ENCODE measurements at places on chromosomes 2 and 18. TPM values are rescaled to one million over a fixed set of nuclear protein-coding genes. Genes with fewer than 3 reads are reported as not detected.

The TUBA3D gene
- not detected for total RNA-seq

- no peak overlapping the region for H3K4me3 ChIP-seq
- no peaks in the 10 kb centered on the region for H3K36me3 ChIP-seq
- H3K27ac ChIP-seq: no peak overlapping the region
- peaks cover 14% of the 10 kb centered on the region for H3K4me1 ChIP-seq
Measured at GRCh38 chr2:181589779-181590178, 67.1 kb downstream of the CERKL start.

DNA sequence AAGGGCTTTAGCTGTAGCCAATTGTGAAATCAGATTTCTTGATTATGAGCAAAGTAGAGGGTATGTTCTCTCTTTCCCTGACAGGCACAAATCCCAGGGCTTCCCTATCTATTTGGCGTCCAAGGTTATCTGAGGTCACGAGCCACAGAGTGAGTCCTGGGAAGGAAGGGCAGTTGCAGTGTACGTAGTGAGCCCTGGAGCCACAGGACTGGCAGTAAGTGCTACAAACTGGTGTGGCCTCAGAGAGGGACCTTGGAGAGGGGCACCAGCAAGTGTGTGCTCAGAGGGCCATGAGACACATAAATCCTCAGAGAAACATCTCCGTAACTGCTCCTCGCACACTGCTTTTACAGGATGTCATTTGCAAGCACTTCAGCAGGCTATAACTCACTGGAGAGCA is 115.5 kb upstream of the SH3BP4 start:
- H3K4me1 ChIP-seq: no peaks in the 10 kb centered on the region
- no peak overlapping the region for H3K4me3 ChIP-seq
- no peak overlapping the region for H3K27ac ChIP-seq
- no peaks in the 10 kb centered on the region for H3K36me3 ChIP-seq
- DNase-seq: no peak

DNA sequence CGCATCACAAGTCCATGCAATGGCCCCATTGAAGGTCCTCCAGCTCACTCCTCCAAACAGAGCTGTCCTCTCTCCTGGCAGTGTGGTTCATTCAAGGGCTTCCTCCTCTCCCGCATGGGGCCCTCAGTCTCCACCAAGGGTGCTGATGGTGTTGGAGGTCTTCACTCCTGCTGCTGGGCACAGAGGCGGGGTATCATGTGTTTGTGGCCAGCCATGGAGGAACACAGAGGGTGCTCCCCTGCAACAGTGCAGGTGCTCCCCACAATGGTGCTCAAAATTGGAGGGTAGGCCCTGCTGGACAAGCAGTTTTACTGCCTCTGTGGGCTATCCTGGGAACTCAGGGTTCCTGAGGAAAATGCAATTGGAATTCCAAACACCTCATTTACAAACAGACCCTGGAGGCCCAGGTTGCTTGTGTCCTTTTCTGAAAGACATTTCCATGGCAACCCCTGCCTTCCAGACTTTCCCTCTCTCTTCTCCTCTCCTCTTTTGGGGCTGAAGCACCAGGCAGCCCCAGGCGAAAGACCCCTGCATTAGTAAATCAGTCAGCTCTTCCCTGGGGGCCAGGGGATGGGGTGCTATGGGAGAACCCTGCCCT is 256.0 kb downstream of the HAUS1 start:
- DNase-seq: no peak
- no peak overlapping the region for H3K27ac ChIP-seq
- H3K4me3 ChIP-seq: no peak overlapping the region
- H3K4me1 ChIP-seq: no peaks in the 10 kb centered on the region
- H3K36me3 ChIP-seq: no peaks in the 10 kb centered on the region
- no peaks in the 10 kb centered on the region for H3K27me3 ChIP-seq

DNA sequence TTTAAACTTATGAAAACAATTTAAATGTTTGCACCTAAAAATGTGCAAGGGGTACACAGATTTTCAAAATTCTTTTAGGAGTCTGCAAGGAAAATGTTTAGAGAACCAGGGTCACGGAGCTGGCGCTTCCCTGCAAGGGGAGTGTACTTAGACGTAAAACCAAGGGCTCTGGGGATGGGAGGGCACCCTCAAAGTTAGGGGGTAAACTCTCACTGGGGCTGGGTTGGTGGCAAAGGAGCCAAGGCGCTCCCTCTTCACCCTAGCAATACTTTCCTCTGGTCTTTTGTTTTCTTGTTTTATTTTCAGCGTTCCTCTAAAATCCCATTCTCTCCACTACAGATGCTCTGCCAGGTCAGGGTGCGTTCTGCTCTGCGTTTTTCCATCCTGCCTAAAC is 20.0 kb downstream of the TMEM247 start:
- no peak for DNase-seq
- no peaks in the 10 kb centered on the region for H3K36me3 ChIP-seq
- H3K4me1 ChIP-seq: peaks cover 2% of the 10 kb centered on the region
- peak overlapping the region; percentile 87 for H3K4me3 ChIP-seq
- H3K27me3 ChIP-seq: peaks cover 6% of the 10 kb centered on the region

- no peak overlapping the region for H3K4me3 ChIP-seq
- no peaks in the 10 kb centered on the region for H3K36me3 ChIP-seq
- no peak for DNase-seq
- H3K4me1 ChIP-seq: no peaks in the 10 kb centered on the region
- H3K27ac ChIP-seq: no peak overlapping the region
Measured at GRCh38 chr2:59604123-59604522, 949.3 kb downstream of the BCL11A start.

The NAPG gene
- total RNA-seq: 29.7 TPM

The GALNT5 gene
- not detected for total RNA-seq

The PPP3R1 gene
- total RNA-seq: 73.7 TPM

DNA sequence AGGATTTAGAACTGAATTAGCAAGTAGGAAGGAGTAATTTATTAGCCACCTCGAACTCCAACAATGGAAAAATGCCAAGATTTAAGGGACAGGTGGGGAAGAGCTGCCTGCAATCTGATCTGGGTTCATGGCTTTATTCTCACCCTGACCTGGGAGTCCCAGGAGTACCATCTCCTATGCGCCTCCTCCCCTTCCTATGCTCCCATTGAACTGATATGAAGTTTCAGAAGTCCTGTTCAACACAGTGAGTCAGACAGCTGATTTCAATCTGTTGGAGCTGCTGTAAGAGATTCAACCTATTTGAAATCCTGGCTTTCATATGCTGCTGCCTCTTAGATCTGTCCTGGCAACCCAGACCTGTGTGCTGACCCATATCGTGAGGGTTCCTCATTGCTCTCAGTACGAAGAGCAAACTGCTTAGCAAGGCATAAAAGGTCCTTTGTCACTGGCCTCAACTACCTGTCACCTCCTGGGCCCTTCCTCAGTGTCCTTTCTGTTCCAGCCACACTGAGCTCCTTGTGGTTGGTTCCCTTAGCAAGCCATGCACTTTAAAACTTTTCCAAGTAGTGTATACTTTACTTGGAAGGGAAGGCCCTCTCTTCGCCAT is 15.9 kb upstream of the CD28 start:
- no peaks in the 10 kb centered on the region for H3K36me3 ChIP-seq
- DNase-seq: no peak
- H3K27me3 ChIP-seq: no peaks in the 10 kb centered on the region

DNA sequence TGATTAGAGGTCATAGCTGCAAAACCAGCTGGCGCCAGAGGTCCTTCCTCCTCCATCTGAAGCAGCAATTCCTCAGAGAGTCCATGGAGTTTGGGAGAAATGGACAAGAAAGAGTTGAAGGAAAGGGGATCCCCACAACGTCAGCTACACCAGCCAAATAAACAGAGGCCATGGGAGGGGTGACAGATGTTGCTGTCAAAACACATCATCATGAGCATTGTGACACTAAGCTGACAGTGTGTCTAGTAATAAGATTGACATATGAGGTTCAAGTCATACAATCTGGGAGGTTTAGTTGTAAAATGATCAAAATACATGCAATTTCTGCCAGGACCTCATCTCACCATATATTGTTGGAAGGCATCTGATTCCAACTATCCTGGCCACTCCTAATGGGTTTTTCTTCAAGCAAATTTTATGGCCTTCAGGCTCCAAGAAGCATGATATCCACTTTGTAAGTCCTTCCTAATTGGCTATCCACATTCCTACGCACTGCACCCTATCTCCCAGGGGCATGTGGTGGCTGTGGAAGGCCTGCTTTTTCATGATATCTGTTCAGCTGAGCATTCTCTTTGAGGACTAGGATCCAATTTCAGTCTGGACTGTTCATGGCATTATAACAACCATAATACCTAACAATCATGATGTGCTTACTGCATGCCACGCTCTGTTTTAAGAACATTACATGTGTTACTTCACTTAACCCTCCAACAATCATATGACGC is 335.0 kb upstream of the ID2 start:
- H3K4me1 ChIP-seq: peaks cover 2% of the 10 kb centered on the region
- no peak for DNase-seq
- H3K4me3 ChIP-seq: no peak overlapping the region
- no peak overlapping the region for H3K27ac ChIP-seq

DNA sequence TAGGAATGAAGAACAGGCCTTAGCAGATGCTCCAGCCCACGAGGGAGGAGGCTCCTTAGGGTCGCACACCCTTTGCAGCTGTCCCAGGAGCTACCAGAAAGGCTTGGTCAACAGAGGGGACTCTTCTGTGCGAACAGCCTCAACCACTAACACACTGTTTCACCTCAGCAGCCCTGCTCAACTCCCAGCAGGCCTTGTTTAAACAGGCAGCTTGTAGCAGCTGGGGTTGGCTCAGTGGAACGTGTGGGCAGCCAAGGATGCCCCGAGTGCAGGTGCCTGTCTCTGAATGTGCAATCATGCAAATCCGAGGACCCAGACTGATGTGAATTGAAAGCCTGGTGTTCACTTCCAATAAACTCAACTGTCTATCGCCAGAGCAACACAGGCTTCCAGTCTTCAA is 88.7 kb upstream of the CXCR4 start:
- peaks cover 3% of the 10 kb centered on the region for H3K36me3 ChIP-seq
- no peaks in the 10 kb centered on the region for H3K27me3 ChIP-seq
- H3K27ac ChIP-seq: peak overlapping the region; percentile 77
- no peak overlapping the region for H3K4me3 ChIP-seq
- peaks cover 37% of the 10 kb centered on the region for H3K4me1 ChIP-seq

DNA sequence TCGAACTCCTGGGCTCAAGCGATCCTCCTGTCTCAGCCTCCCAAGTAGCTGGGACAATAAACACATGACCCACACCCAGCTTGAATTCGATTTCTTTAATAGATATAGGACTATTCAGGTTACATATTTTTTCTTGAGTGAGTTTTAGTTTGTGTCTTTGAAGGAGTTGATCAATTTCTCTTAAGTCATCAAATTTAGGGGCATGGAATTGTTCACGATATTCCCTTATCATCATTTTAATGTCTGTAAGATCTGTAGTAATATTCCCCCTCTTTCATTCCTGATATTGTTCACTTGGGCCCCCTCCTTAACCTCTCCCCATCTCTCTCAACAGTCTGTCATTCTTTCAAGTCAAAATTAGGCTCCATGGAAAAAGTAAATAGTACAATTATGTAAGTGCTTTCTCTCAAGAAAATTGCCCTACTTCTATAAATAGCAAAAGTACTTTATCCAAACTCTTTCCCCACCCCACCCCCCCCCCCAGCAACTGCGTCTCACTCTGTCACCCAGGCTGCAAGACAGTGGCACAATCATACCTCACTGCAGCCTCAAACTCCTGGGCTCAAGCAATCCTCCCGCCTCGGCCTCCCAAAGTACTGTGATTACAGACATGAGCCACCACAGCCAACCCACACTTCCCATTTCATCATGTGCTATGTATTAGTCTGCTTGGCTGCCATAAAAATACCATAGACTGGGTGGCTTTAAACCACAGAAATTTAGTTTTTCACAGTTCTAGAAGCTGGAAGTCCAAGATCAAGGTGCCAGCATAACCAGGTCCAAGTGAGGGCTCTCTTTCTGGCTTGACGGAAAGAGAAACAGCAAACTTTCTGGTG is 20.1 kb downstream of the WDR33 start:
- no peak overlapping the region for H3K4me3 ChIP-seq
- H3K27me3 ChIP-seq: no peaks in the 10 kb centered on the region
- peaks cover 13% of the 10 kb centered on the region for H3K36me3 ChIP-seq
- H3K4me1 ChIP-seq: peaks cover 29% of the 10 kb centered on the region

- DNase-seq: peak; percentile 3
- no peaks in the 10 kb centered on the region for H3K36me3 ChIP-seq
- H3K27me3 ChIP-seq: peaks cover 3% of the 10 kb centered on the region
- H3K27ac ChIP-seq: no peak overlapping the region
- no peaks in the 10 kb centered on the region for H3K4me1 ChIP-seq
- no peak overlapping the region for H3K4me3 ChIP-seq
Measured at GRCh38 chr2:136527560-136527959, 237.8 kb upstream of the THSD7B start.

The PLEKHH2 gene
- 0.56 TPM for total RNA-seq

DNA sequence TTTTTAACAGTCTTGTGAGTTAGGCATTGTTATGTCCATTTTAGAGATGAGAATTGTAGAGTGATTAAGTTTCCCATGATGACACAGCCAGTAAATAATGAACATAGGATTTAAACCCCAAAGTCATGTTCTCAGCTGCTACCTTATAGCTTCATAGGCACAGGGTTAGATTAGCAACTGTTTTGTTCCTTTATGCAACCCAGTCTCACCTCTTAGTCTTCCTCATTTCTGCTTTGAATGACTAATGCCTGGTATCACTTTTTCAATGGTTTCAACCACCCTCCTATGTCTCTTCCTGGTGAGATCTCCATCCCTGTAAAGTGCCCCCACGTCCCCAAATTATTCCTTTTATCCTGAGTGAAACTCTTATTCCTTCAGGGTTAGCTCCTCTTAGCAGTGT is 44.3 kb downstream of the MFSD6 start:
- H3K4me3 ChIP-seq: no peak overlapping the region
- no peak overlapping the region for H3K27ac ChIP-seq
- no peaks in the 10 kb centered on the region for H3K27me3 ChIP-seq
- H3K36me3 ChIP-seq: peaks cover 37% of the 10 kb centered on the region
- no peak for DNase-seq

- H3K4me3 ChIP-seq: peak overlapping the region; percentile 20
- DNase-seq: no peak
- no peak overlapping the region for H3K27ac ChIP-seq
- H3K27me3 ChIP-seq: no peaks in the 10 kb centered on the region
- H3K4me1 ChIP-seq: peaks cover 34% of the 10 kb centered on the region
Measured at GRCh38 chr2:61014763-61015162, 2.8 kb upstream of the PEX13 start.

DNA sequence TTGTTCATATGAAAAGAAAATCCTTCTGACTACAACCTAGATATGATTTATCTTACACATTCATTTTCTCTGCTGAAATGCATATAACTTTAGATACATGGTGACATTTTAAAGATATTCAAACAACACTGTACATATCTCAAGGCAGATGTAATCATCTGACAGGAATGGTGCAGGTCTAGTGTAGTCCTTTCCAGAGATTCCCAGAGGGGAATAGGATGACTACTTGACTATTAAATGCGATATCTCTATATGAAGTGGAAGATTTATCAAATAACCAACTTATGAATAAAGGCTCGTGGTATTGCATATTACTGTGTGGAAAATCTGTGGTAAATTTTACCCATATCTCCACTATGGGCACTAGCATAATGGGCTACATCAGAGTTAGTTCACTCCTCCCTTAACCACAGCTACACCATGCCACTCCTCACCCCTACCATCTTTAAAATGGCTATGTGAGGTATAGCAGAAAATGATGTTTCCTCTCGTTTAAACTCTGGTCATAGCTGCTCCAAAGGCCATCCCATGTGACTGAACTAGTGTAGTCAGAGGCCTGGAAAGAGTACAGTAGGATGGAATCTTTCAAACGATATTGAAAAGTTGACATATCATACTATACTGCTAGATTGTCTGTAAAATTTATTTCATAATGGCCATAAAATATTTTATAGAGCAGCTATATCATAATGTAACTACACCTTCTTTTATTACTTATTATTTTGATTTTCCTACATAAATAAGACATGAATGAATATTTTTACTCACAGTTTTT is 9.1 kb upstream of the ITPRID2 start:
- no peaks in the 10 kb centered on the region for H3K36me3 ChIP-seq
- H3K27me3 ChIP-seq: peaks cover 13% of the 10 kb centered on the region
- H3K4me1 ChIP-seq: no peaks in the 10 kb centered on the region
